ENCODE measurements at places on chromosomes 12 and 14.

- H3K4me1 ChIP-seq: peaks cover 31% of the 10 kb centered on the region
- peaks cover 13% of the 10 kb centered on the region for H3K36me3 ChIP-seq
- H3K27ac ChIP-seq: no peak overlapping the region
- H3K4me3 ChIP-seq: no peak overlapping the region
- DNase-seq: no peak
- peaks cover 84% of the 10 kb centered on the region for H3K27me3 ChIP-seq
Observed at GRCh38 chr14:37598747-37599506, 3.5 kb downstream of the TTC6 start.

- no peaks in the 10 kb centered on the region for H3K36me3 ChIP-seq
- no peaks in the 10 kb centered on the region for H3K27me3 ChIP-seq
- H3K4me3 ChIP-seq: no peak overlapping the region
- H3K4me1 ChIP-seq: peaks cover 39% of the 10 kb centered on the region
- DNase-seq: no peak
Observed at GRCh38 chr14:68374682-68375081, 418.2 kb downstream of the ZFP36L1 start.

DNA sequence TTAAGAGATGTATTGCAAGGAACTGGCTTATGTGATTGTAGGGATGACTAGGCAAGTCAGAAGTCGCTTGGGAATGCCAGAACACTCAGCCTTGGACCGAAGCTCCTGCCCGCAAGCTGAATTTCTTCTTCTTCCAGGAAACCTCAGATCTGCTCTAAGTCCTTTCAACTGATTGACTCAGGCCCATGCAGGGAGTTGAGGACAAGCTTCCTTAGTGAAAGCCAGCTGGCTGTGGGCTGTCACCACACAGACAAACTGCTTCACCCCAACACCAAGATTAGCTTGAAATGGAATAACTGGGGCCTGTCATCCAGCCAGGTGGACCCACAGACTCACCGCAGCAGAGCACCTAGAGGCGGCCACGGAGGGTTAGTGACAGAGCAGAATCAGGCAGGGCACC is 24.7 kb downstream of the BDKRB2 start:
- H3K27me3 ChIP-seq: peaks cover 3% of the 10 kb centered on the region
- no peak overlapping the region for H3K27ac ChIP-seq
- no peak for DNase-seq
- no peaks in the 10 kb centered on the region for H3K4me1 ChIP-seq
- peaks cover 1% of the 10 kb centered on the region for H3K36me3 ChIP-seq
- no peak overlapping the region for H3K4me3 ChIP-seq

DNA sequence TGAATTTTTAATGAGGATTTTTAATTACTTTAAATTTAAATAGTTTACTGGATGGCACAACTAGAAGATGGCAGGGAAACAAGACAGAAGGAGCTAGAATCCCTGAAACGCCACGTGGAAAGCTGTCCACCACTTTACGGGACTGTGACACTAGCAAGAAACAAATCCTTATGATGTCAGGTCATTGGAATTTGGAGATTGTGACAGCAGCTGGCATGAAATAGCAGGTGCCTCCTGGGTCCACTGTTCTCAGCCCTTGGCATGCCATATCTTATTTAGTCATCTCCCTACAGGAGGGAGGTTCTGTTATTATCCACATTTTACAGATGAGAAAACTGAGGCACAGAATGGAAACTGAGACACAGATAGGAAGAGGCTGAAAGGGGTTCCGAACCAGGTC is 113.8 kb downstream of the BCL11B start:
- H3K4me3 ChIP-seq: no peak overlapping the region
- H3K27me3 ChIP-seq: no peaks in the 10 kb centered on the region
- no peak overlapping the region for H3K27ac ChIP-seq
- H3K36me3 ChIP-seq: peaks cover 5% of the 10 kb centered on the region
